A172 (cell line): ENCODE measurements at places on chromosomes 2 and 18. TPM values are rescaled to one million over a fixed set of nuclear protein-coding genes. Genes with fewer than 3 reads are reported as not detected.

GRCh38 chr2:62382122-62382521 lies 123.9 kb downstream of the TMEM17 start:
- no peak for DNase-seq

- DNase-seq, result no peak
Measured at GRCh38 chr2:105361102-105361889, 24.0 kb downstream of the C2orf49 start.

DNA sequence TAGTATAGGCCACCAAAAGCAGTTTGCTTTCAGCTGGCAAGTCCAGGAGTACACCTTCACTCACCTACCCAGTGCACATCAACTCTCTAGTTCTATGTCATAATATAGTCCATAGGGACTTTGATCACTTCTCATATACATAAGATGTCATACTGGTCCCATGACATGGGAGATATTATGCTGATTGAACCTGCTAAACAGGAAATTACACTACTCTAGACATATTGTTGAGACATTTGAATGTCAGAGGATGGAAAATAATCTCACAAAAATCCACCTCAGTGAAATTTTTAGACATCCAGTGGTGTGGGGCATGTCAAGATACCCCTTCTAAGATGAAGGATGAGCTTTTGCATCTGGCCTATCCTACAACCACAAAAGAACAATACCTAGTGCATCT lies 322.5 kb downstream of the EN1 start:
- no peak for DNase-seq

DNA sequence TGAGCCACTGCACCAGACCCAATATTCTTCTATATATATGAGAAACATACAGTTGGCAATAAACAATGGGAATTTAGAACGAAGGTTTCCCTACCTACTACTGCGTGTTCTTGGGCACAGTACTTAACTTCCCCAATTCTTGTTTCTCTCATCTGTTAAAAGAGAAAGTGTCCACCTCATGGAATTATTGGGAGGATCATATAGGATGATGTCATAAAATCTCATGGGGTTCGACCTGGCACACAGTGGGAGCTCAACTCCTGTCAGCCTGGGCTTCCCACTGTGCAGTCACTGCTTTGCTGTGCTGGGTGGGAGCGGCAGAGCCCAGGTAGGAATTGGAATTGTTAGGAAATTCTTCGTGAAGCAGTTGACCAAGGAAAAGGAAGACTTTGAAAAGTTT lies 203.3 kb downstream of the SH3BP4 start:
- DNase-seq, result no peak

DNA sequence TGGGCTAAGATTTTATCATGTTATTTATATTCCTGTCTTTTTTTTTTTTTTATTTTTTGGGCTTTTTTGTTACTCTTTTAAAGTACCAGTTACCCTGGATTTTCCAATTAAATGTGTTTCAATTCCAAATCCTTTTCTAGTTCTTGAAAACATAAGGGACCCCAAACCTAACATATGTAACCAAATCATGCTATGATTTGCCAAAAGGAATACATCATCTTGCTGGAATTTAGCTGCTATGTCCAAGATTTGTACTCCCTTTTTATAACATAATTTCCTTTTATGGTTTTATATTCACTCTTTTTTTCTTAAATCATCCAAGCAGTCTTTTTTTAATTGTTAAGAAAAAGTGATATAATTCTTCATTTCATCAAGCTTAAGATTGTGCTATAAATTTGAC lies 60.9 kb upstream of the DSEL start:
- DNase-seq, result no peak

DNA sequence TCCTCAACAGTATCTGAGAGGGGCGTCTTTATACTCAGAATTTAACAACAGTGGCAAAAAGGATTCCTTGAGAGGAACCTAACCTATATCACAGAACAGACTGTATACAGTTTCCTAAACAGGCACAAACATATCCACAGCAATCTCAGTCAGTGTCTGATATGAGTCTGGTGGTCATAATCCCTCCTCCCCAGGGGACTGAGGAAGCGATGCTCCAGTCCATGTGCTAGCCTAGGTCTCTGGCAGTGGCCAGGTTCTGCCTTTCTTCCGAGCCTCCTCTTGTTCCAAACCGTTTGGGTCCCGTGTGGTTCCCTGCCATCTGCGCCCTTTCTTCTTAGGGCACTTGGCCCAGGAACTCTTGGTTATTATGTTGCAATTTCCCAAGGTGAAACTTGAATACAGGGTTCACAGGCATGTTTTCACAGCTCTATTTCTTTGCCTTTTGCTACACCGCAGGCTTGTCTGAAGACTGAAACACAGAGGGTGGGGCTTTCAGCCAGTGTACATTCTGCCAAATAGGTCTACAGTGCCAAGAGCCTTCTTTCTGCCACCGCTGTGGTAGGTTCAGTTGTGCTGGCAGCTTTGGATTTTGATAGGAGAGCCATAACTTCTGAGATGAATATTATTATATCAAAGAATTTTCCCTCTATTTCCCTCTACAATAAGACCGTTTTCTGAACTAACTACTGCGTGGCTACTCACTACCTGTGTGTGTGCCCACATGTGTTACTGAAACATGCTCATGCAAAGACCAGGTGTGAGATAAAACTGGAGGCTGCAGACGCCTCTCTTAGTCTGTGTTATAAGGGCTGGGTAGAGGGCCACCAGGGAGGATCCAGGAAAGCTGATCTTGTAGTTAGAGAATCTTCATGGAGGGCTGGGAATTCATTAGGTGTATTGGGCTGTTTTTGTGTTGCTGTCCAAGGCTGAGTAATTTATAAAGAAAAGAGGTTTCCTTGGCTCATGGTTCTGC lies 75.0 kb upstream of the HAAO start:
- DNase-seq, result no peak

- DNase-seq, result no peak
Measured at GRCh38 chr2:158131919-158132566, 30.4 kb downstream of the UPP2 start.

DNA sequence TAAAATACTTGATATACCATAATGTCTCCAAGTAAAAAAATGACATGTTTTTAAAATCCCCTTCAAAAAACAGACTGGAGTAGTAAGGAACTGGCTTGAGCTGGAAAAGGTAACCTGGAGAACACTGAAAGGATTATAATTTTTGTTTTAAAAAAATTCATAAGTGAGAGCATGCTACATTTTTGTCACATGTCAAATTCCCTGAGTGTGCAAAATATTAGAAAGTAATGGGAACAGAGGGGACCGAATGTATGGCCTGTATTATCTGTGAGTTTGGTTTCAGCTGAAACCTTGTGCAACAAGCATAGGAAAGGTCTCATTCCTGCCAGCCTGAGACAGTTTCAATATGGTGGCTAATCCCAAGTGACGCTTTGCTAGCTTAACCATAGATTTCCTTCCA lies 202.5 kb downstream of the SLC39A10 start:
- no peak for DNase-seq

The AQP12A gene
- total RNA-seq, result not detected in 2 replicates

The UGT1A10 gene
- not detected in 2 replicates for total RNA-seq
